Mucosa of gallbladder (tissue), 1 donor: ENCODE measurements at places on chromosomes 16 and 17. TPM values are rescaled to one million over a fixed set of nuclear protein-coding genes. Genes with fewer than 3 reads are reported as not detected.

DNA sequence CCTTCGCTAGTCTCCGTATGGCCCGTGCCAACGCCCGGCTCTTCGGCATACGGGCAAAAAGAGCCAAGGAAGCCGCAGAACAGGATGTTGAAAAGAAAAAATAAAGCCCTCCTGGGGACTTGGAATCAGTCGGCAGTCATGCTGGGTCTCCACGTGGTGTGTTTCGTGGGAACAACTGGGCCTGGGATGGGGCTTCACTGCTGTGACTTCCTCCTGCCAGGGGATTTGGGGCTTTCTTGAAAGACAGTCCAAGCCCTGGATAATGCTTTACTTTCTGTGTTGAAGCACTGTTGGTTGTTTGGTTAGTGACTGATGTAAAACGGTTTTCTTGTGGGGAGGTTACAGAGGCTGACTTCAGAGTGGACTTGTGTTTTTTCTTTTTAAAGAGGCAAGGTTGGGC is 2.5 kb downstream of the RPL13 start:
- no peak for DNase-seq

DNA sequence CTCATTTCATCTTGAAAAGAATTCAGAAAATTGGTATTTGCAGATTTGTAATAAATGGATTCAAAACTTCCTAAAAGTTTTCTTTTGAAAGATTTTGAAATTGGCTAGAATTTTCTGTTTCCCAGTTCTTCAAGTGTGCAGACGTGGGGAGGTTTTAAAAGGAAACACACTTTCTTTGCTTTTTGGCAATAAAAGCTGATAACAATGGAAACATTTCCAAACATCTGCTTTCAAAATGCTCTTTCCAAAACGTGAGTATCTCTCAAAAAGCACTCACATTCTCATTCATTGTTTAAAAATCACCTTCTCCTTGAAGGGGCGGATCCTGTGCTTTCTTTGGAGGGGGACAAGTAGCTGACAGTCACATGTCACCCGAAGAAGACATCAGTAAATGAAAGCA is 8.6 kb upstream of the GSG1L start:
- no peak for DNase-seq

GRCh38 chr16:51048544-51048943 is 102.5 kb downstream of the SALL1 start:
- DNase-seq: no peak

DNA sequence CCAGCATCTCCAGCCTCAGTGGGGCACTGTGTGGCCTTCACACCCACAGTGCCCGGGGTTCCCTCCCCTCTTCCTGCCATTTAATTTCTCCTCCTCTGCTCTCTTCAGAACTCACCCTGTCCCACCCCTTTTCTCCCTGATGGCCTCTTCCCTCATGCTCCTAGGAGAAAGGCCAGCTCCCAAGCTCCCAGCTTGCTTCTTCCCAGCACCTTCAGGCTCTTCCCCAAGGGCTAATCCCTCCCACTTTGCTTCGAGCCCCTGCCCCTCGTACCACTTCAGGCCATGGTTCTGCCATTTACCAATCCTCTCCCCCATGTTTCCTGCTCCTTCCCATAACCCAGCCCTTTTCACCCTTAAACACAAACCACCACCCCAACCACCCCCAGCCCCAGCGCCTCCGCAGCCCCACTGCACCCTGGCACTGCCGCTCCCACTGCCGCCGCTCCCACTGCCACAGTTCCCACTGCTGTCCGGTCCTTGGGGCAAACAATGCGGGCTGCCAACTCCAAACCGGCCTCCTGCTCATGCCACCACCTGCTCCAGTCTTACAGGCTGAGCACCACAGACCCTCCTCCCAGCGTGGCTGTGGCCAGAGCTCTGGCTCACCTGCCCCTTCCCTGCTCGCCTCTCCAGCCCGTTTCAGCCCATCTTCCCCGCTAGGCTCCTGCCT is 28.6 kb downstream of the ADAM11 start:
- no peak for DNase-seq

GRCh38 chr17:48639136-48639535 is 13.0 kb upstream of the HOXB9 start:
- no peak for DNase-seq

DNA sequence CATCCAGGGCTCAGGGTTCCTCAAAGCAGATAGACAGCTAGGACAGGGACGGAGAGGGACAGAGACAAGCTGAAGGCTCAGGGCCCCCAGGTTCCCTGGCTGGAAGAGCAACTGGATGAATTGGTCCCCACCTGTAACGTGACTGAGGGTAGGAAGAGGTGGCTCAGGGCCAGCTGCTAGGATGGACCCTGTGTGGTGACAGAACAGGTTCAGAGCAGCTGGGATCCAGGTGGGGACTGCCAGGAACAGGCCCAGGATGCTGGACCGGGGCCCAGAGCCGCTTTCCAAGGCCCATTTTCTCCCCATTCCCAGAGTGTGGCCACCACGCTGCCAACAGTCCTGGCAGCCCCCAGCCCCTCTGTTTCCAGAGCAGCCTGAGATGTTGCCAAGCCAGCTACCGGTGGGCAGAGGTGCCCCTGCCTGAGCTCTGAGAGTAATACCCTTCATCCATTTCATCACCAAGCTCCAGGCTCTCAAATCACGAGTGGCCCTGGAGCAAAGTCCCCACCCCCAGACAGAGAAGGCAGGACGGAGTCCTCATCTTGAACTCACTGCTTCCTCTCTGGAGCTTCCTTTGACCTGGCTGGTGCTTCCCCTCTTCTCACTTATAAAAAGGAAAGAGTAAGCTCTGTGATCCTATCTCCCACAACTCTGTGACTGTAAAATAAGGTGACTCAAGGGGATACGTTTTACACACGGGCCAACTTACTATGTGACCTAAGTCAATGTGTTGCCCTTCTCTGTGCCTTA is 79.6 kb downstream of the TMEM132E start:
- no peak for DNase-seq

The SLC5A2 gene
- 3.7 TPM for total RNA-seq

The PIK3R5 gene
- 17.1 TPM for total RNA-seq

GRCh38 chr16:46929378-46930332 is 43.8 kb downstream of the DNAJA2 start:
- DNase-seq: peak; percentile 65

- DNase-seq: no peak
Observed at GRCh38 chr17:67139289-67139688, 94.9 kb downstream of the CACNG1 start.

The SOCS7 gene
- 19.4 TPM for total RNA-seq

DNA sequence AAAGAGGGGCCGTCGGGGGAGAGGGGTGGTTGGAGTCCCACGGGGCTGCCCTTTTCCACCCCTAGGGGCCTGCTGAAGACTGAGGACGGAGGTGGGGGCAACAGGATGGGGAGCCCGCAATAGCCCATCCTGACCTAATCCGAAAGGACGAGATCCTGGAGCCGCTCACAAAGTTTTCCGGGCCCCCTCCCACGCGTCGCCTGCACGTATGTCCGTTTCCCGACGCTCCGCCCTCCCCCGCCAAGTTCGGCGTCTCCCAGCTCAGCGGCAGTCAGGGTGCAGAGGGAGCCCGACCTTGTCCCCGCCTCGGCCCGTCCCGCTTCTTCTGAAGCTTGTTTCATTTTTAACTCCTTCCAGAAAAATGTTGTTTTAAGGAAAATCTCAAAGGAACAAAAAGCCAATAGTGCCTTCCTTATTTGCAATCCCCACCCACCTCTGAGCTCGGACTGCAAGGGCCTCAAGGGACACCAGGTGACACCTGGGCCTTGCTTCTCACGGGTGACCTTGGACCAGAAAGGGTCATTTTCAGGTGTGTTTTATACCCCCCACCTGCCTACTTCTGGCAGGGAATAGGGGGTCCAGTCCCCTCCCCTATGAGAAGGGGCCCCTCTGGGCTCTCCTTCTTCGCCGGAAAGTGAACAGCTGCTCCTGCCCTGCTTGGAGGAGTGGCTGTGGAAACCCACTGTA is 3.4 kb upstream of the ZNF423 start:
- peak; percentile 44 for DNase-seq

GRCh38 chr16:73065632-73066330 is 17.9 kb upstream of the ZFHX3 start:
- no peak for DNase-seq

The SCIMP gene
- 4.9 TPM for total RNA-seq

GRCh38 chr16:89607937-89608740 is 5.3 kb upstream of the DPEP1 start:
- DNase-seq: no peak

DNA sequence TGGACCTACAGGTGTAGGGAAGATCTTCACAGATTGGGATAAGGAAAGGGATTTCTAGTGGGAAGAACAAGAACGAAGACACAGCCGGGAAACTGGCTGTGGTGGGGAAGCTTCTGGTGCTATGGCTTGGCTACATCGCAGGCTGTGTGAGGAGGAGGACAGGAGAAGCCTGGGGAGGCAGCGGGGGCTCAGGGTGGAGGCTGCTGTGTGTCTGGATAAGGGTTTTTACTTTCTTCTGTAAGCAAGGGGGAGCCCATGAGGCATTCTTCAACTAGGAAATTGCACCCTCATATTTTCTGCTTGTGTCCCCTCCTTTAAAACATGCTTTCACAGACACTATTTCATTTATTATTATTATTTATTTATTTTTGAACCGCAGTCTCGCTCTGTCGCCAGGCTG is 2.9 kb upstream of the RHBDF2 start:
- DNase-seq: no peak

GRCh38 chr16:84886497-84887090 is 66.8 kb downstream of the CRISPLD2 start:
- DNase-seq: no peak

DNA sequence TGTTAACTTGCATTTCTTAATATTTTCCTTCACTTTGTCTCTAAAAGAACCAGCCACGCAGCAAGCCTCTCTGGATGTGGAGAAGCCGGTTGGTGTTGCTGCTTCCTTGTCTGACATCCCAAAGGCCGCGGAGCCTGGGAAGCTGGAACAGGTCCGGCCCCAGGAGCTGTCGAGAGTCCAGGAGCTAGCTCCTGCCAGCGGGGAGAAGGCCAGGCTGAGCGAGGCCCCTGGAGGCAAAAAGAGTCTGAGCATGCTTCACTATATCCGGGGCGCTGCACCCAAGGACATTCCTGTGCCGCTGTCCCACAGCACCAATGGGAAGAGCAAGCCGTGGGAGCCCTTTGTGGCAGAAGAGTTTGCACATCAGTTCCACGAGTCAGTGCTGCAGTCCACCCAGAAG is 22.8 kb downstream of the GINS2 start:
- no peak for DNase-seq

The STX1B gene
- 0.58 TPM for total RNA-seq

- DNase-seq: no peak
Observed at GRCh38 chr17:77528516-77529327, 388.0 kb downstream of the SEC14L1 start.

- DNase-seq: no peak
Observed at GRCh38 chr16:67451061-67451703, 20.3 kb downstream of the HSD11B2 start.
